ENCODE measurements at places on chromosomes 3 and 15. TPM values are rescaled to one million over a fixed set of nuclear protein-coding genes. Genes with fewer than 3 reads are reported as not detected.

Gene GOLGA6L4
- total RNA-seq = 0.59 TPM

Gene RNF123
- total RNA-seq = 21.7 TPM

Gene TM4SF18
- total RNA-seq = under 0.01 TPM

Gene DZIP1L
- 13.6 TPM for total RNA-seq

Gene NANOGP8
- total RNA-seq = not detected

Measured in bronchus fibroblast of lung (primary cell).